ENCODE measurements at places on chromosomes 3 and 15.

DNA sequence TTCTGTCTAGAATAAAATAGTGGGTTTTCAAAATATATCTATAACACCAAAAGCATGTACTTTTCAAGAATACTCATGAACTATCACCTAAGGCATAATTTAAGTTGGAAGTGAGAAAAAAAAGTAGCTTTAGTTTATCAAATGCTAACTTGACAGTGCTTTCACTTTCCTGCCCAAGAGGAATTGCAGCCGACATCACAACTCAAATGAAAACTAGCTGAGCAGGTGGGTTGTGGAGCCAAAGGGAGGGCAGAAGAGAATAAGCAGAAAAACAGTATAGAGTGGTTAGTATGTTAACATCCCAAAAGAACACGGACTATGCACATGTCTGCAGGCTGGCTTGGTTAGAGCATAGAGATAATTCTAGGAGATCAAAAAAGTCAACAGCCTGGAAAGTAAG is 120.9 kb downstream of the NEDD4 start:
- DNase-seq = no peak

GRCh38 chr15:77592758-77593157 is 40.0 kb downstream of the LINGO1 start:
- DNase-seq = no peak

DNA sequence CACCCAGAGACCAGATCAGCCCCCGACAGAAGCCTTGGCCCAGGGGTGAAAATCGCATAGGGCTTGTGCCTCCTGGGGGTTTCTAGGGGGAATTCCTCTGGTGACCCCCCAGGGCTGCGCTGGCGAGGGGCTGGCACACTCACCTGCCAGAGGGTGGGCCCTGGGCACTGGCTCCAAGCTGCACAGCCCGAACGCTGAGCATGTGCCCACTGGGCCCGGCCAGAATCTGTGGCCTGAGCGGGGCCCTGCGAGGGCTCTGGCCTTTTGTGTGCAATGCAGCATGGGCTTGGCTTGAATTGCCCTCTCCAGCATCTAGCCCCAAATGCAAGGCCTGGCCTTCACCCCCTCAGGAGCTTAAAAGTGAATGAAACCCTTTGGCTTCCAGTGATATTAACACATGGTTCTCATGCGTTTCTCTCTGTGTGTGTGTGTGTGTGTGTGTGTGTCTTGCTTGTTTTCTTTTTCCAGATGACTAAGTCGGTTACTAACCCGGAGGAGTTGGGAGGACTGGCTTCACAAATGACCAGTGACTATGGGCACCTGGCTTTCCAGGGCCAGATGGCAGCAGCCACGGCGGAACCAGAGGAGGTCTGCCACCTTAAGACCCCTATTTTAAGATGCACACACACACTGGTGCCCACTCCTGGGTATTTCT is 259.1 kb upstream of the TPM1 start:
- no peak for DNase-seq

DNA sequence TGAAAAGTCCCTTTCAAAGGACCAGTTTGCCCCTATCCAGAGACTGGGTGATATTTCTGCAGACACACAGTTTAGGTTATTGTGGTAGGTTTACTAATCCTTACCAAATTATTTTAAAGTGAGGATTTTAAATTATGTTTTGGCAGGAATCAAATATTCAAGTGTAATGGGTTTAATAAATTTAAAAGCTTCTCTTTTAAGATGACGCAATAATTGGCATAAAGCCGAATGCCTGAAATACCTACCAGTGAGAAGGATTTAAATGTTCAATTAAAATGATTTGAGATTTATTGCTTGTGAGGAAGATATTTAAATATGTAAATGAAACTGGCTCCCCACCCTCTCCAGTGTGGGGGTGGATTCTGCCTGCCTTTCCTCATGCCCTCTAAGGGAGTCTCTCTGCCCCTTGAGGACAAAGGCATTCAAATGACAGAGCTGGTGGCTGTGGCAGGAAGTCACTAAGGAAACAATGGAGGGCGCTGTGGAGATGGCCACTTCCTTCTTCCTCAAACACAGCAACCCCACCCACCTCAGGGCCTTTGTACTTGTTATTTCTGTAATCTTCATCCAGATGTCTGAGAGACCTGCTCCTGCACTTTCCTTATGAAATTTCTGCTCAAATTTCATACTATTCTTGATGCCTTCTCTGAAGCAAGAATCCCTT is 131.7 kb downstream of the TNIK start:
- no peak for DNase-seq

DNA sequence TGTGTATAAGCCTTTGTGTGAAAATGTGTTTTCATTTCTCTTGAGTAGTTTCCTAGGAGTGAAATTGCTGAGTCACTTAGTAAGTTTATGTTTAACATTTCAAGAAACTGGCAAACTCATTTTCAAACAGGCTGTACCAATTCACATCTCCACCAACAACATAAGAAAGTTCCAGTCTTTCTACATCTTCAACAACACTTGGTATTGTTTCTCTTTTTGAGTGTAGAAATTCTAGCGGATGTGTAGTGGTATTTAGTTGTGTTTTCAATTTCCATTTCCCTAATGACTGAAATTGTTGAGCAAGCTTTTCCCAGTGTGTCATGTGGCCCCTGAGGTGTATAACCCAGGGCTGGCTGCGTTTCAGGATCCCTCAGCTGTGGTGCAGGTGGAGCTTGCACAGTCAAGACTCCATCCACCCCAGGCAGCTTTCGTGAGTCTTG is 258.5 kb downstream of the PDCD6IP start:
- no peak for DNase-seq

- no peak for DNase-seq
Observed at GRCh38 chr15:57604507-57604906, 12.8 kb downstream of the MYZAP start.

DNA sequence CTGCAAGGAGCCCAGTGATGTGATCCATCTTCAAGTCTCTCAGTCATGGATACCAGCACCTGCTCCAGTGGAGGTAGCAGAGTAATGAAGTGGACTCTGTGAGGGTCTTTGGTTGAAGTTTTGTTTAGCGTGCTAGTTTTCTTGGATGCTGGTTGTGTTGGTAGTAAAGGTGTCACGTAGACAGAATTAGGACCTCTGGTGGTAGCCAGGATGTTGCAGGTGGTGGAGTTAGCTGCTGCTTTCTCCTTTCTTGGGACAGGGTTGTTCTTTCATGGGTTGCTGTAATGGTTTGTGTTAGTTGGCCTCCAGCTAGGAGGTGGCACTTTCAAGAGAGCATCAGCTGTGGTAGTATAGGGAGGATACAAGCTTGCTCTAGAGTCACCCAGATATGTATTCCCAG is 125.2 kb downstream of the ANXA2 start:
- DNase-seq = no peak

DNA sequence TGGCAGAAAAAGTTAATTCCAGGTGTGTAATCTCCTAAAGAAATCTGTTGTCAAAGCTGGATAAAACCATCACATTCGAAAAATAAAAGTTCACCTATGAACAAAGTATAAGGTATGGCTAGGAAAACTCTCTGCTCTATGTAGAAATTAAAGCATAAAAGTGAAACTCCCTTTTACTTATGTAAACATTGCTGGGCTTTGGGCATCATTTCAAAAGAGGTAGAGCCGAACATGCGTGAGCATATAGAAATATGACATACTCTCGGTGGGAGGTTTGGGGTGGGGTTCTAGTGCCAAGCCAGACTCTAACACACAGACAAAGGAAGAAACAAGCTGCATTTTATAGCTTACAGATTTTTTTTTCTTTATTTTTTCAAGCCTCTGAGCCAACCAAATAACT is 306.8 kb upstream of the ATP11B start:
- no peak for DNase-seq

- DNase-seq = no peak
Observed at GRCh38 chr3:13584901-13585300, 36.0 kb downstream of the FBLN2 start.
